HFFc6 (cell line): ENCODE measurements at places on chromosomes 3 and 15.
A peak's percentile ranks its signal among the peaks of the same experiment; 100 is the strongest.

GRCh38 chr3:109337393-109337792, at the start of gene DPPA4:
Gene DPPA4, minus strand, starts transcription at chr3:109337546. Its CDS starts 29 bp downstream, at chr3:109337517.
- no peak for DNase-seq

DNA sequence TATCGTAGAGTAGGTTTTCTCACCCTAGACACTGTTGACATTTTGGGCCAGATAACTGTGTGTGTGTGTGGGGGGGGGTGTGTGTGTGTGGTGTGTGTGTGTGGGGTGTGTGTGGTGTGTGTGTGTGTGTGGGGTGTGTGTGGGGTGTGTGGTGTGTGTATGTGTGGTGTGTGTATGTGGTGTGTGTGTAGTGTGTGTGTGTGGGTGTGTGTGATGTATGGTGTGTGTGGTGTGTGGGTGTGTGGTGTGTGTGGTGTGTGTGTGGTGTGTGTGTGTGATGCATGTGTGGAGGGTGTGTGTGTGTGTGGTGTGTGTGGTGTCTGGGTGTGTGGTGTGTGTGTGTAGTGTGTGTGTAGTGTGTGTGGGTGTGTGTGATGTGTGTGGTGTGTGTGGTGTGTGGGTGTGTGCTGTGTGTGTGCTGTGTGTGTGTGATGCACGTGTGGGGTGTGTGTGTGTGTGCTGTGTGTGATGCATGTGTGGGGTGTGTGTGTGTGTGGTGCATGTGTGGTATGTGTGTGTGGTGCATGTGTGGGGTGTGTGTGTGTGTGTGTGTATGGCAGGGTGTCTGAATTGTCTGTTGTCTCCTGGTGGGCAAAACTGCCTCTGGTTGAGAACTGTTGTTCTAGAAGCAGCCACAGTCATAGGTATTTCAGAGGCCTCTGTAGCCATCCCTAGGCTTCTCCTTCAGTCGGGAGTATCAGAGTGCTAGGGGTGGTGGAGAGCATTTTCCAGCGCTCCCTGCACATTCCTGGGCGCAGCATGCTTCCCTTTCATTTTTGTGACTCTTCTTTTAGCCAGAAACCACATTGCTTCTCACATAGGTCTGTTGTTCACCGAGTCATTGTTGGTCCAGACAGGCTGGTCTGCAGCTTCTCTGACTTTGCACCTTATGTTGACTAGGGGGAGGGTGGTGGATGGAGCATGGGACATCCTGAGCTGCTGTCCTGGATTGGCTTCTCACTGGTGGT, 84.4 kb downstream of the THSD4 start:
- no peak for DNase-seq

DNA sequence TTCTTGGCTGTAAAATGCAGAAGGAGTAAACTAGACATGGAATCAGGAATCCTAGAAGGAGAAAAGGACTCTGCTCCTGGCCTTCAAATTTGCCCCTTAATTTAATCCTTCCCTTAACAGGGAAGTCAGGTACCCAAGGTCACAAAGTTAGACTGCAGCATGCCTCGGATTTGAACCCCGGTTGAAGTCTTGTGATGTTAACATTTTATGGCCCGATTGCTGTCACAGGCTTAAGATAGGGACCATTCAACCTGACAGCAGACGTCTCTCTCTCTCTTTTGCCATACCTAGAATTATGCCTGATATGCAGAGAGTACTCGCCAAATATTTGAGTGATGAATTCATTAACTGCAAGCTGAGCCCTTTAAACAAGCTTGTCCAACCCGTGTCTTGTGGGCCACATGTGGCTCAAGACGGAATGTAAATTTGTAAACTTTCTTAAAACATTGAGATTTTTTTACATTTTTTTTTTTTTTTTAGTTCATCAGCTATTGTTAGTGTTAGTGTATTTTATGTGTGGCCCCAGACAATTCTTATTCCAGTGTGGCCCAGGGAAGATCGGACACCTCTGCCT, 217.2 kb downstream of the THSD4 start:
- DNase-seq = peak; percentile 50

DNA sequence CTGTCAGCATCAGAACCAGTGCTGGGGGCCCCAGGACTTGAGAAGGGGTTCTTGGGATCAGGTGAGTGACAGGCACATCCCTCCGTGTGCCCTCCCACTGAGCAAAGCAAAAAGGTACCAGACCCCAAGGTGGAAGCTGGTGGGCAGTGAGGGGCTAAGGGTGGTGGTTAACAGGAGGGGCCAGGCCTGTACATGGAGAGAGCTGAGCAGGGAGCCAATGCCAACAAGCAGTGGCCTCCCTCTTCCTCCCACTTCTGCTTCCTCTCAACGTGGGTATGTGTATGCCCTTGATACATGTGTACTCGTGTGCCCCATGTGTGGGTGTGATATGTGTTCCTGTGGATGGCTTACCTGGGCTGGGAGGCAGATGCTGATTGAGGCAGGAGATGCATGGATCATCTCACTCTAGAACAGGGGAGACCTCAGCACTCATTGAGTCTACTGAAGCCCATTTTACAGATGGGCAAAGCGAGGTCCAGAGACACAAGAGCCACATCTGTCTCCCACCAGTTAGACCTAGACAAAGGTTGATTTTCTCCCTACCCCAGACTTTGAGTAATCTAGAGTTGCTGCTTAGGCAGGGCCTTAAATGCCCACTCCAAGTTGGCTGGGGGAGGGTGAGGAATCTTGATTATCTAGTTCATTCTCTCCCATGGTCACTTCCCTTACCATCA, 945 bp downstream of the VIPR1 start:
- no peak for DNase-seq

- DNase-seq = no peak
Observed at GRCh38 chr3:100184948-100185570, 70.8 kb upstream of the FILIP1L start.

DNA sequence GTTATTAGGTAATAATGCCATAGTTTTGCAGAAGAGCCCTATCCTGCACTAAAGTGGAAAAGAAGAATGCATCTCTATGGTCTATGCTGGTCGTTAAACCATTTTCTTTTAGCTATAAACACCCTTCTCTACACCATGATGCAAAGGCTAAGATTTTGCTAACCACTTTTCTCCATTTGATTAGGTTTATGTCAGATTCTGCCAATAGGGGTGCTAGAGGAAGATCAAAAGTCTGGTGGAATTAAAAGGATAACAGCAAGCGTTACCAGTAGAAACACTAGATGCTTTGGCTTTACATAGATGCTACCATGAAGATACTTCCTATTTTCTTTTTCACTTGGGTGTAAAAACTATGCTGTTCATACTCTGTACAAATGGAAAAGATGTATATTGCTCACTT, 669.8 kb upstream of the ARPP21 start:
- DNase-seq = no peak
